Activated CD4-positive, CD25-positive, alpha-beta regulatory T cell (primary cell): ENCODE measurements at places on chromosomes 5 and 9.

GRCh38 chr5:159571501-159572244 lies 241.4 kb upstream of the IL12B start:
- no peak for DNase-seq

DNA sequence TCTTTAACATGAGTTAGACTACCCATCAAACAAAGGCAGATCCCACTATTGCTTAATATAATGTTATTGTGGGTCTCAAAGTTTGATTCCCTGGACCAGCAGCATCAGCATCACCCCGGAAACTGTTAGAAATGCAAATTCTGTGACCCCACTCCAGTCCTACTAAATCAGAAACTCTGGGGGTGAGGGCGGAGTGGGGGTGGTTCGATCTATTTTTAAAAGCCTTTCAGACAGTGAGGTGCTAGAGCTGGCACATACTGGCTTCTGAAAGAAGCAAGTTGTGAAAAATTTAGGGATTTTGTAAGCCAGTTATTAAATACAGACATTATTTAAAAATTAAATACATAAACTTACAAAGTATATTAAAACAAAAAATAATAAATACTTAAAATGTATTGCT lies 513.2 kb downstream of the NFIB start:
- no peak for DNase-seq

DNA sequence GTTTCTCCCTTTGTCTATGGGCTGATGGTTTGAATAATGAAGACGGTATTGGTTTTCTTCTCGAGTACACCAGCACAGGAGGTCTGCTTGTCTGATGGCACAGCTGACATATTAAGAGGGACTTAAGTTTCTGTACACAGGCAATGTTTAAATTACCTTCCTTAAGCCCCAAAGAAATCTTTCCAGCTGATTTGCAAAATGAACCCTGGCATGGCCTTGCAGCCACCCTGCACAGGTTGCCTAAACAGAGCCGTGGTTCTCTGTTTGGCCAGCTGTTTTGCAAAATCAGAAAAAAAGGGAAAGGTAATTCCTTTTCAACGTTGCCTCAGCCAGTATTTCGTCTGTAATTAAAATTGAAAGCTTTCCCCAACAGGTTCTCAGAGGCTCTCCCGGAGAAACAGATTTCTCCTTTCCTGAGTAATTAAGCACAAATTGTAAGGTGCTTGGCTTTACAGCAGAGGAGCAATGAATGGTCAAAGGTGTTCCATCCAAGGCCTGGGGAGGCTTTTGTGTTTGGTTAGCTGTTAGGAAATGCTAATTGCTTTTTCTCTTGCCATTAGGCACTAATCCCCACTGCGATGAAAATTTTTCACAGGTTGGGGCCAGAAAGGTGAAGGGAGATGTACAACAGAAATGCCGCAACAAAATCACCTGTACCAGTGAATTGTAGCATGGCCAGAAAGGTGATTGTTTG lies 138.9 kb downstream of the RASEF start:
- no peak for DNase-seq

DNA sequence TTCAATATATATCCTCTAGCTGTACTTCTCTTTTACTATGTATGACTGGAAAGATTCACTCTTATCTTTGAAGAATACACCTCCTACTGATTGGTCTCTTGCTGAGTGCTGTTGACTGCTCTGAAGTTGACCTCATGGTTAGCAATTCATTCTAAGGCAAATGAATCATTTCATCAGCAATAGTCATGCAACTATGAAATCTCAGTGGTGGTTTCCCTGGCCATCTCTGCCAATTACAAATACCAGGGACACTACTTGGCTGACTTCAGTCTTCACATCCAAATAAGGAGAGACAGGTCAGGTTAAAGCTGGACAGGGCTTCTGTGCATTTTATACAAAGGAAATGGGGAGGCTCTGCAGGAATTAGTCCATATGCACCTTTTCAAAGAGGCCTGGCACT lies 333.5 kb upstream of the ACTBL2 start:
- DNase-seq, result no peak

DNA sequence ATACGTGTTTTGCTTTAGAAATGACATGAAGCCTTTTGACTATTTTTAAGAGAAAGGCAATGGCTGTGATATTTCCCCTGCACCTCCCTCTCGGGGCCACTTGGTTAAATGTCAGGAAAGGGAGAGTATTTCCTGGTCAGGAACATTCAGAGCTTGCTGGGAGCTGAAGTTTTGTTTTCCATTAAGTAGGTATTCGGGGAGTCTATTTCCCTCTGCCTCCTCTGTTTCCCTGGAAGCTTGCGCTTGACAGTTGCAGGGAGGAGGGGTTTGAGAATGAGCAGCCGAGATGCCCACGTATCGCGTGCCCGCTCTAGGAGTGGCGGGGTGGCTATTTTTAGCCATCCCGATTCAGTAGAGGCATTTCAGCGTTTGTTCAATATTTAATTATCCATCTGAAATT lies 6.7 kb downstream of the DAB2IP start:
- DNase-seq, result no peak
